Activated CD8-positive, alpha-beta memory T cell treated with anti-CD3 and anti-CD28 coated beads, Interleukin-2, amount 50 U/mL, for 48 hours (primary cell): ENCODE measurements at places on chromosomes 2 and 18.

GRCh38 chr2:102427249-102427648 lies 4.3 kb downstream of the IL18RAP start:
- no peak for DNase-seq

DNA sequence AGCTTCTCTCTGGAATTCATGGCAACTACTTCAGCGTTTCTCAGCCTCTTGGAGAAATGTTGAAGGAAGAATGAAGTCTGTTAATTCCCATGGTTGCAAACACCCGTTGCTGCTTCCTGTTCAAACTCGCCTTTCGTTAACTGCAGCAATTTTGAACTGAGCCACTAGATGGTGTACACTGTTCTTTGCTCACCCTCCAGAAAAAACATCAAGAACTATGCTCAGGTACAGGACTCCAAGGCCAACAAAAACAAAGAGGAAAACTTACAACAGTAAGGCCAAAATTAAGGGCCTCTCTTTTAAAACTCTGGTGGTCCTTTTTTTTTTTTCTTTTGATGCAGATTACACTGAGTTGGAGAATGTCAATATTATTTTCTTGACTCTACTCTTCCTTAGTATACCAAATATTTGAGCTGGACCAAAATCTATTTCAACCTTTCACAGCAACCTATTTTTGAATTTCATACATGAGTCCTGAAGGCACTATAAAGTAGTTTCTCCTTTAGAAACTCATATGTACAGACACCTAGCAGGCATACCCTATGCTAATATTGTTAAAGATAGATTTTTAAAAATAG lies 58.2 kb downstream of the KLHL14 start:
- no peak for DNase-seq

DNA sequence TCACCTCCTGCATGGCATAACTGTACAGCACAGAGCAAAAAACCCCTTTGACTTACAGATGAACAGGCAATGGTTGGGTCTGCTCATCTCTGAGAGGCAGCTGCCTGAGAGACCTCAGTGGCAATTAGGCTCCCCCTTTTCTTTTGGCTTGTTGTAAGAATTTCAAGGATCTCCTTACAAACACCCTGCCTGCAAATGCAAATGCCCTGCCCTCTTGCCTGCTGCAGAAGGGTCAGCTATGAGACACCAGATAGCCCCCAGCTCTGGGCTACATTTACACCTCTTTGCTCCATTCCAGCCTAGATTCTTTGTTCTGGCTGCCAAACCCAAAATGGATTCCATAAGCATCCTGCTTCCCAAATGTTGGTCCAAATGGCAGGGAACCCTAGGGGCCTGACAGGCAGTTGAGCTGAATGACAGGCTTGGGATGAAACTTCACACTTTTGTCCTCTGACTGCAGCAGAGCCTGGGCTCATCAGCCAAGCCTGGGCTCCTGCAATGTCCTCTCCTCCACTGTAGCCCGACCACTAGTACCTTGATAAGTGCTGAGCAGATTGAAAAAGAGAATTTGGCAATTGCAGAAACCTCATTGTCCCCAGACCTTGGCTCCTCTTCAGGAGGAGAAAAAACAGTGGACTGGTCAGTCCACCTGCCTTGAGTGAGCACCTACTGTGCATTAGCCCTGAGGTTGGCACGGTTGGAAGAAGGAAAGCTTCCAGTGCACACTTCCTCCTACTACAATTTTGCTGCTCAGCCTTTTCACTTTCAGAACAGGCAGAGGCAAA lies 678.3 kb downstream of the BCL11A start:
- no peak for DNase-seq

- DNase-seq: no peak
These were observed 259.4 kb downstream of the ANAPC1 start for GRCh38 chr2:111624411-111625156.

- no peak for DNase-seq
These were observed 2181.4 kb upstream of the PIK3C3 start for GRCh38 chr18:39773646-39774045.

DNA sequence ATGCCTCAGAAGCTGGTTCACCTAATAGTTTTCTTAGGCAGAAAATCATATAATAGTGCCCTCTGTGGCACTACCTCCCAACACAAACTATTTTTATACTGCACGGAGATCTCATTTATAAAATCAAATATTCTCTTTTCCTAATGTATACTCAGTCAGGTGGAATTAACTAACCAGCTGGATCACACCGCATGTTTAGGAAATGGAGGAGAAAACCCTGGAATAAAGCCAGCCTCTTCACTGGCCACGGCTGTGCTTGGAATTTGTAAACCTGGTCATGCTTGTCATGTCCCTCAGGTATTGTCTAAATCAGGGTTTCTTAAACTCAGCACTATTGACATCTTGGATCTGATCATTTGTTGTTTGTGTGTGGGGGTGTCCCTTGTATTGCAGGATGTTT lies 85.6 kb downstream of the DOCK10 start:
- no peak for DNase-seq

DNA sequence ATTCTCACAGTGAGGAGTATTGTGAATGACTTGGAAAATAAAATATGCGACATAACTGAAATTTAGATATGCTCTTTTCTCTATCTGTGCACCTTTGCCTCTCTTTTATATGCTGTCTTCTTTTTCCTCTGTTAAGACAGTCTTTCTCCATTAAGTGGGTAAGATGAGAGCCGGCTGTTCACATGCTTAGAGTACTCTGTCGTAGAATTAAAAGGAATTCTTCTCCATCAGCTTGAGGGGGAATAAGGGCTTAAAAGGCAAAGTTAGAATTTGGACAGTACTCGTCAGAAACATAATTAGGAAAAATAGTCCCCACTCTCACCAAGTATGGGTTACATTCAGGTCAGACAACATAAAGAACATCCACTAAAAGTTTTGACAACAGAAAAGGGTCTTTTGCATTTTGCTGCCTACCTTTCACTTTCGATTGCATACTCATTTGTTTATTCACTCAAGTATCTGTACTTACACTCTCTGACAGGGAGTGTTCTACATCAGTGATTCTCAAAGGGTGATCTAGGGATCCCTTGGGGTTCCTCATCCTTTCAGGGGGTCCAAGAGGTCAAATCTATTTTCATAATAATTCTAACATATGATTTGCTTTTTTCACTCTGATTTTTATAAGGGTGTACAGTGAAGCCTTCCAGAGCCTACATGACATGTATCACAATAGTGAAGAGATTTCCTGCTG lies 48.0 kb downstream of the ARHGAP15 start:
- no peak for DNase-seq

DNA sequence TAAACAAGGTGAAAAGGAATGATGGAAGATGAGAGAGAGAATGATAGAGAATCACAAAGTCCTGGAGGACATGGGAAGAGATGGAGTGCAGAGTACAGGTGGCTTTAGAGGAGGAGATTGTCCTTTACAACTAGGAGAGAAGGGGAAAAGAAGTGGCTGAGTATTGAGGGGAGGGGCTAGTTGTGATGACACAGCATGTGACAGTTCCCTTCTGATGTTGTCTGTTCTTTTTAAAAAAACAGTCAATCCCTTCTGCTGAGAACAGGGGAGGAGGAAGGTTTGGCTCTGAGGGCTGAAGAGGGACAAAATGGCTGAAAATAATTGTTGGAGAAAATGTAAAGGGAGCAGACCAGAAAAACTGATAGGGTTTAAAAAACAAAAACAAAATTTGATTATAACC lies 44.0 kb downstream of the STEAP3 start:
- DNase-seq: no peak

- no peak for DNase-seq
These were observed 91.6 kb downstream of the TMX3 start for GRCh38 chr18:68623342-68623741.

- DNase-seq: no peak
These were observed 6.0 kb upstream of the UGT1A5 start for GRCh38 chr2:233706720-233707119.

GRCh38 chr18:59961070-59961469 lies 61.3 kb downstream of the PMAIP1 start:
- DNase-seq: no peak

DNA sequence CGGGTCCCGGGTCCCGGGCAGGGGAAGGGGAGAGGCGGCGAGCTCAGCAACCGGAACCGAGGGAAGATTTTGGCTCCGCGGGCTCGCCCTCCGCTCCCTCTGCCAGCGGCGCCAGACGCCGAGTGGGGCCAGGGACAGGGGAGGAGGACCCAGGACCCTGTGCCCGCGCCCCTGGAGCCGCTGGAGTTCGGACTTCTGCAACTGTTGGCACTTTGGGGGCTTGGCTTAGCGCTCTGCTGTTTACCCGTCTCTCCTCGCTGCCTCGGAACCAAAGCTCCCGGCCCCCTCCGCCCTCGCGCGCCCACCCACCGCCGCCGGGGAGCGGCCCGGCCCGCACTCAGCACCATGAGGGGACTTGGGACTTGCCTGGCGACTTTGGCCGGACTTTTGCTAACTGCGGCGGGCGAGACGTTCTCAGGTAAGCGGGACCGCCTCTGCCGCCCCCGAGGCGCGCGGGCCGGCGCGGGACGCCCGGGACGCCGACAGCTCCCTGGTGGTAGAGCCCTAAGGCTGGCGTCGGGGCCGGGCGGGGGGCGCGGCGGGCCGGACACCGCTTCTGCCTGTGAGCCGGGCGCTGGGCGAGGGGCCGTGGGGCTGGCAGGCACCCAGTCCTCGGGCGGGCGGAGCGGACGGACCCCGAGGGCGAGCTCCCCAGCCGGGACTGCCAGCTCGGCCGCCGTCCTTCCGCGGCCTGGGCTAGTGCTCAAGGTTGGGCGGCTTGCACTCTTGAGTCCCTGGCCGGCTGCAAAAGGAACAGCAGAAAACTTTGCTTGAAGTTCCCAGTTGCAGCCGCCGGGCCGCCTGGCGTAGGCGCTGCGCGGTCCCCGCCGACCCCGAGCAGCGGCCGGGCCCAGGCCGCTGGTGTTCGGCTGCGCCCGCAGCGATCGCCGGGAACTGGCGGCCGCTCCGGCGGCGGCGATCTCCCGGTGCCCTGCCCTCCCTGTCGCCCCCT lies 634 bp downstream of the PTPRM start:
- DNase-seq: peak; percentile 51

GRCh38 chr2:99346218-99346617 lies 9.0 kb downstream of the EIF5B start:
- DNase-seq: no peak

DNA sequence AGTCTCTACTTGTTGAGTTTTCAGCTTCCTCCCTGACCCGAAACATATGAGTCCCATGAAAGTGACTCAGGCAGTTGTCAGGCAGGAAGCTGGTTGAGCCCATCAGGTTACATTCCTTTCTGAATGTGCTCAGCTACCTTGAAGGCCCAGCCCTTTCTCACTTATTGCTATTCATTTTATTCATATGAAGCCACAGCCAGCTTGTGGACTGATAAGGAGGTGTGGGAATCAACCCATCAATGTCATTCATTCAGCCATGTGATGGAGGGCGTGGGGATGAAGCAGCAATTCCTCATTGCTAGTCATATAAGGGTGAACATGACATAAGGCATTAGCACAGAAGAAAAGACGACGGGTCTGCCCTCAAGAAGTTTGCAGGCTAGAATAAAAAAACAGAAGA lies 5.3 kb upstream of the VPS4B start:
- no peak for DNase-seq

- DNase-seq: peak; percentile 94
These were observed 655 bp downstream of the NPPC start for GRCh38 chr2:231925303-231926179.

- no peak for DNase-seq
These were observed 364 bp downstream of the STAT1 start for GRCh38 chr2:191013682-191013931.
